ENCODE measurements at places on chromosomes 2 and 18. TPM values are rescaled to one million over a fixed set of nuclear protein-coding genes. Genes with fewer than 3 reads are reported as not detected.

- no peak for DNase-seq
These were observed 48.9 kb upstream of the NABP1 start for GRCh38 chr2:191629001-191629453.

DNA sequence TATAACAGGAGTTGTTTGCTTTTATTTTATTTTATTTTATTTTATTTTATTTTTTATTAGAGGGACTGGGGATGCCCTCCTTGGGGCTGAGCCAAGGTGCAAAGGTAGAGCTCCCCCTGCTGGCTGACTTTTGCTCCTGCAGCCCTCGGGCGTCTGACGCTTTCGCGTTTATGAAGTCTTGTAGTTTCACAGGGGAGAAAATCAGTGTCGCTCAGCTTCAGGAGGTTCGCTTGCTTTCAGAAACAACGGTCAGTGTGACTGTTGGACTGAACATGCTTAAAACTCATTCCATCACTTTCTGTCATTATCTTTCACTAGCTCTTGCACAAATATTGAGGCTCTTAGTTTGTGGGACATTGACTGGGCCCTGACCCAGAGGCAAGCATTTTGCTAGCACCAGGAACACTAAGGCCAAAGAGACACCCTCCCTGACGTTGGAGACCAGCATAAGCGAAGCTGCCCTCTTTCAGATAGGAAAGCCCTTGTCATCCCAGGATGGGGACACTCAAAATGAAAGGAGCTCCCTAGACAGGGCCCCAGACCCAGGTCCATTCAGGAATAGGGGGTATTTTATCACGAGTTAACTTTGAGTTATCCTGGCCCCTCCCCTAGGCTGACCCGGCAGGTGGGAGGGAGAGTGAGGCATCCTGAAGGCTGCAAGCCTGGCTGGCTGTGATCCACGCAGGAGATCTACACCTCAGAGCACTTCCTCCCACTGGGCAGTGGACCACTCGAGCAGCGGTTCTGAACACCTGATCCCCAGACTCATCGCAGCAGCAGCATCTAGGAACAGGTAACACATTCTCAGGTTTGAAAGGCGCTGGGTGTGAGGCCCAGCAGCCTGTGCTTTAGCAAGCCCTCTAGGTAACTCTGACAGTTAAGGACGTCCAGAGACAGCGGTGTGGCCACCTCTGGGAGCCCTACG, 34.4 kb downstream of the LGALSL start:
- peak; percentile 24 for DNase-seq

- no peak for DNase-seq
These were observed 869.4 kb upstream of the ID2 start for GRCh38 chr2:7812231-7812995.

DNA sequence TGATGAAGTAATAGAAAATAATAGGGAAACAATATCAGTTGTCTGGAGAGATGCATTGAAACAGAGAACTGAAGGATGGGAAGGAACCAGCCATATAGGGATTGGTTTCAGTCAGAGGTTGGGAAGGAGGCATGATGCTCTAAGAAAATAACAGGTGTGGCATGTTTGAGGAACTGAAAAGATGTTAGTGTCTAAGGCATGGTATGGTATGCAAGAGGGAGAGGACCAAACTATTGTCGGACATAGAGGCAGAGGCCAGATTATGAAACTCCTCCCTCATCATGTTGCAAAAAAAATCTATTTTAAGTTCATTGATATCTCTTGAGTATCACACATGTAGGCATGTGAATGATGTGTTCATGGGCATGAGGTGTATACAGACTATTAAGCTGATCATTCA, 48.9 kb upstream of the EMILIN2 start:
- DNase-seq = no peak

GRCh38 chr18:76686737-76687231, 135.6 kb upstream of the ZNF236 start:
- DNase-seq = peak; percentile 24

DNA sequence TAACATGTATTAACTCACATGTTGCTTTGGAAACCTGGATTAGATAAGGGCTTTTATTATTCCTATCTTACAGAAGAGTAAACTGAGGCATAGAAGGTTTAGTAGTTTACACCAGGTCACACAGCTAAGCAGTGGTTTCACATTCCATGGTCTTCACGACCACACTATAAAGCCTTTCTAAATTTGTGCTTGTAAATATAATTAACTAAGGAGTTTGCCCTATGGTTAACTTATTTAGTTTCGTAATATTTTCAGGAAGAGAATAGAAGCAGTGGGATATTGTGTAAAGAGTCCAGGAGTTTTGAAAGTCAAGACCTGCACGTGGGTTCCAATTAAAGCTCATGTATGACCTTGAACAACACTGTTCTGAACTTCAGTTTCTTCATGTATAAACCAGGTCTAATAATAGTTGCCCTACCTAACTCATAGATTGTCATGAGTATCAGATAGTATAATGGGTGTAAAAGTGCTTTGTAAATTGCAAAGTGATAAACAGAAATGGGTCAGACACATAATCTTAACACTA, 19.5 kb upstream of the SOS1 start:
- DNase-seq = no peak

DNA sequence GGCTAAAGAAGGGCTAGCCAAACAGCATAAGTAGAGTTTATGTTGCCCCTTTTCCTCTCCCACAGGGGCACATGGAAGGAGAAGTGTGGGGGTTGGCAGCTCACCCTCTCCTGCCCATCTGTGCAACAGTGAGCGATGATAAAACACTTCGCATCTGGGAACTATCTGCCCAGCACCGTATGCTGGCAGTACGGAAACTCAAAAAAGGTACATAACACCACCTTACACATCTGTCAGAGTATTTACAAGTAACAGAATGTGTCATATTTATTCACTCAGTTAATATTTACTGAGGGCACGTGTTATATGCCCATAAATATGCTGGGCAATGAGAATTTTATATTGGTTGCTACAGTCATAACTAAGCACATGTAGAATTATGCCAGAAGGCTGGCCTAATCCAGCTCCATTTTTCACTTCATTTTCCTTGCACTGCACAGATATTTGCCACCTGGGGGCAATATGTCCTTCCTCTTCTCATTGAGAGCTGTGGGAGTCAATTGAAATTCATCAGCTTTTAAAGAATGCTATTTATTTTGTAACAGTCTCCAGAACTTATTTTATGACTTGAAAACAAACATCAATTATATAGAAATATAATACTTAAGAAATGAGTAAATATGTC, 150.6 kb downstream of the RTN4 start:
- DNase-seq = peak; percentile 18

DNA sequence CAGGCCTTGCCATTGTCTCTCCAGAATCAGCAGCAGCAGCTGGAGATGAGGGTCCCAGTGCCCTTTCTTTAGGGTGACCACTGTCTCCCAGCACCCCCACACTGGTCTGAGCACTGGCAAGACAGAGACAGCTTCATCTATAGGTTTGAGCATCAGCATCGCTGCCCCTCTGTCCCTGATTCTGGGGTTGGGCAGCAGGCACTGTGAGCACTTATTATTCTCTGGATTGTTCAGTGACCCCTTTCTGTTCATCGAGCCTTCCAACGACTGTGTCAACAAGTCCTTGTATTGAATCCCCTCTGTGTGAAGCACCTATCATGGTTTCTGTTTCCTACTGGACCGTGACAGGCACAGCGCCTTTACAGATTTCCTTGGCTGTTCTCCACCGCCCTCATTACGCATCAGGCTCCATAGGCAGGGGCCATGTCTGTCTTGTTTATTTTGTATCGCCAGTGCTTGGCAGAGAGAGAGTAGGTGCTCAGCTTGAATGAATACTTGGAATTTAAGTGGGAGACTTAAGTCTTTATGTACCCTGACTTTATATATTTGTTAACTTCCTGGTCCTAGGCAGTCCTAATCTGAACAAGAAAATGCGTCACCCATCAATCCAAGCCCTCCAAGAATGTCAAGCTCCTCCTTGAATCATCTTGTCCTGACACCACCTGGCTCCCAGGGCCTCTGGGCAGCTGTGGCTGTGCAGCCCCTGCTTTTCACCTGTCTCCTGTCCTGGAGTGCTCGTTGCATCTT, 11.4 kb downstream of the MALL start:
- DNase-seq = no peak

GRCh38 chr18:31061945-31062344, 19.4 kb upstream of the DSC3 start:
- DNase-seq = no peak

DNA sequence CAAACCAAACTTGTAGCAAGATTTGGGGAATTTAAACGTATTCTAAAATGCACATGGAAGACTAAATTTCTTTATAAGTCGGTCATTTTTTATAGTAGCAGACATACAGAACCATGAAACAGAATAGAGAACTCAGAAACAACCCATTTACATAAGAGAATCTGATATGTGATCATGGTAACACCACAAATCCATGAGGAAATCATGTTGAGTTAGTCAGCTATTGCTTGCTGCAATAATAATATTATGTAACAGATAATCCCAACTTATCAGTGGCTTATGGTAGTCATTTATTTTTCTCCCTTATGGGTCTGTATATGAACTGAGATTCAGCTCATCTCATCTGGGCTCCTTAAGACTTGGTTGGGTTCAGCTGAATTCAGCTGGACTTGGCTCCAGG, 103.4 kb upstream of the SERTAD2 start:
- DNase-seq = no peak

DNA sequence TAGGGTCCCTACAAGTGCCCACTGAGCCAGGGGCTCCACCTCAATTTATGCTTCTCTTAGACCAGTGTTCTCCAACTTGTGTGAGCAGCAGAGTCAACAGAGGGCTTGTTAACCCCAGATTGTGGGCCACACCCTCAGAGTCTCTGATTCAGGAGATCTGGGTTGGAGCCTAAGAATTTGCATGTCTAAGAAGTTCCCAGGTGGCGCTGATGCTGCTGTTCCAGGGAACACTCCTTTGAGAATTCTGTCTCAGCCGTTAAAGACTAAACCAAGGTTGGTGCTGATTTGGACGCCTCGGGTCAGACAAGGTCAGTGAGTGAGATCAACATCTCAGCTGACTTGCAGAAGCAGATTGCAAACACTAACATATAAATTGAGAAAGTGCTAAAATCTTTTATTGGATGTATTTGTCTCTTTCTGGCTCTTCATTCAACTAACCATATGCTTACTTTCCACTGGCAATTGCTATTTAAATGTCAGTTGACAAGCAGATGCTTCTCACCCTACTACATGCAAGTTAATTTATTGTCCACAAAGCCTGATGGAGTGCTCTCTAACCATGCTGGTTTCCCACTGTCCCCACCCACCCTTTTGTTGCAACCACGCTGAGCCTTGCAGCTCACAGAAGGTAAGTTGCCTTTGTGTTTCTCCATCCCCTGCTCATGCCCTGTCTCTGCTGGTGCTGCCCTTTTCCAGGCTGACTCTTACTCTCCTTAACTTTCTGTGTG, 31.5 kb downstream of the LYPD1 start:
- no peak for DNase-seq

GRCh38 chr18:27181726-27182125, 3.4 kb downstream of the CHST9 start:
- DNase-seq = no peak

DNA sequence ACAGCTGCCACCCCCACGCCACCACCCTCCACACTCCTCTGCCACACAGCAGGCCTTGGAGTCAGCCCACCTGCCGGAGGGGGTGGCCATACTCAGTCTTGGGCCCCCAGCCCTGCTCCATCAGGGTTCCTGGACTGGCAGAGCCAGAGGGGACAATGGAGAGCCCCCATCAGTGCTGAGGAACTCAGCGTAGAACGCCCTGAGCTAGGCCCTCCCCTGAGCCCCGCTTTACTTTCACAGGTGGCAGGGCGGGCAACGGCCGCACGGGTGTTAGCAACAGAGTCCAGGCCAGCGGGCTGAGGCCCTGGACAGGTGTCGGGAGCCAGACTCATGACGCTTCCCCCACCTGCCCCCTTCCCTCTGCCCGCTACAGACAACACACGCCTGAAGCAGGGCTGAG, 47.1 kb downstream of the FOSL2 start:
- no peak for DNase-seq

GRCh38 chr2:138183705-138184104, 219.4 kb downstream of the HNMT start:
- DNase-seq = no peak

GRCh38 chr2:179898873-179899272, 37.5 kb upstream of the ZNF385B start:
- DNase-seq = no peak

- DNase-seq = no peak
These were observed 55.4 kb downstream of the CWC22 start for GRCh38 chr2:179951680-179952079.

SP110 gene
- 8.2 TPM for polyA plus RNA-seq

NETO1 gene
- polyA plus RNA-seq = 0.43 TPM

LCT gene
- not detected for polyA plus RNA-seq

CAVIN2 gene
- 22.0 TPM for polyA plus RNA-seq

RND3 gene
- 627 TPM for polyA plus RNA-seq

BMP10 gene
- polyA plus RNA-seq = not detected

RUFY4 gene
- not detected for polyA plus RNA-seq

GATA6 gene
- polyA plus RNA-seq = 1.3 TPM

CHRND gene
- polyA plus RNA-seq = not detected

LRRTM1 gene
- polyA plus RNA-seq = not detected

MC2R gene
- not detected for polyA plus RNA-seq

All from AG04450 (cell line).